ENCODE measurements at places on chromosomes 6 and 20.

DNA sequence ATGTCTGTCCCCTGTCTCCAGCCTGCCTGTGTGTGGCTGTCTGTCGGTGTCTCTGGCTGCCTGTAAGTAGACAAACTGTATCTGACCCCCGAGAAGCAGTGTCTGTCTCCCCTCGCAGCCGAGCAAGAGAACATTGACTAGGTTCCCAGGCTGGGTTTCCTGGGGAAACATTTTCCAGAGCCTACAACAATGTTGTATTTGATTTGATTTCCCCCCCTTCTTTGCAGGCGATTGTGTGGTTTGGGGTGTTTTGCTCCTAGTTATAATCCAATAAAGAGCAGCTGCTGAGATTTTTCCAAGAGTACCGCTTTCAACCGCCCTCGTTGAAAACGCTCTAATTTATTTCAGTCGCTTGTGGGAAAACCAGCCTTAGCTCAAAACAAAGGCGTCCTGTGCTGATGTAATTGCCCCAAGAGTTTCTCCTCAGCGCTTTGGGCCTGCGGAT lies 92.6 kb downstream of the CDC5L start:
- DNase-seq = no peak

DNA sequence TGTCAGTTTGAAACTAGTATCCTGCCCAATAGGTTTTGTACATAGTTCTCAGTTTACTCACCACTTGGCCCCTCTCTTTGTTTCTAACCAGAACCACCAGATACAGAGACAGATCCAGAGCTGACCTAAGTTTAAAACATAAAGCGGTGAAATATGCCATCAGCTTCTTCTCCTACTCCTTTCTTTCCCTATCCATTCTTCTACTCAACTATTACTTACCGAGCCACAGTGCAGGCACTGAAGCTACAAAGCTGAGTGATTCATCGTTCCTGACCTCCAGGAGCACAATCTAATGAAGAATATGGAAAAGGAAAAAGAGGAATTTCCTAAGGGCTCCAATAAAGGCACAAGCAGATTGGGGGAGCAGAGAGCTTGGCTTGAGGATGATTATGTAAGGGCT lies 286.0 kb downstream of the FOXC1 start:
- DNase-seq = no peak

- DNase-seq = no peak
Measured at GRCh38 chr20:39873286-39873685, 815.8 kb downstream of the MAFB start.

- DNase-seq = no peak
Measured at GRCh38 chr20:20489648-20490341, 121.9 kb downstream of the INSM1 start.

DNA sequence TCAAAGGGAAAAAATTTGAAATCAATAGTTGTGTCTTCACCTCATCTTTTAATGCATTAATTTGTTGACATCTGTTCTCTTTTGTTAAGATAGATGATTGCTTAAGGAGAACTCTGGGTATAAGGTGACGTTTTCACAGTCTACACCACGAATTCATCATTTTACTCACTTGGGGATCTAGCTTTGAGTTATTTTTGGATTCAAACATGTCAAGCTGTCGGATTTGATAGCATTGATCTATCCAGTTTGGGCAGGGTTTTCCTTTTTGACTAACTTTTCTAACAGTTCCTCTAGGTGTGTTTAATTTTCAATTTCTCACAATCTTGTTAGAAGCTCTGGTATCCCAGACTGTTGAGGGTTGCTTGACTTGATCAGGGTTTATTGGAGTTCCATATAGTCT lies 49.6 kb downstream of the HECA start:
- DNase-seq = no peak

- no peak for DNase-seq
Measured at GRCh38 chr6:168171673-168172353, 92.8 kb upstream of the FRMD1 start.

DNA sequence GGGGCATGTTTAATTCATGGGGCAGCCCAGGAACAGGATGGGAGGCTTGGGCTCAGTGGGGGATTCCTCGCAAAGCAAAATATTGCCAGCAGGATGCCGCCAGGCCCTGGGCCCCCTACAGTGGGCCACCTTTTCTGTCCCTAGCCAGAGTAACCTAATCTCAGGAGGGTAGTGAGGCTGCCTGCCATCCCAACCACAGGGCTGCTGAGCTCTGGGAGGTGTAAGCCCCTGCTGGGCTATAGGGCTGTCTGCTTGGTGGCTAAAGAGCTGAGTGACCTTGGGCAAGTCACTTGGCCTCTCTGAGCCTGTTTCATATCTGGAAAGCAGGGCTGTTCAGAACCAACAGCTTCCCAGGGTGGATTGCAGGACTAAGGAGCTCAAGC lies 35.7 kb upstream of the CDH22 start:
- DNase-seq = no peak

DNA sequence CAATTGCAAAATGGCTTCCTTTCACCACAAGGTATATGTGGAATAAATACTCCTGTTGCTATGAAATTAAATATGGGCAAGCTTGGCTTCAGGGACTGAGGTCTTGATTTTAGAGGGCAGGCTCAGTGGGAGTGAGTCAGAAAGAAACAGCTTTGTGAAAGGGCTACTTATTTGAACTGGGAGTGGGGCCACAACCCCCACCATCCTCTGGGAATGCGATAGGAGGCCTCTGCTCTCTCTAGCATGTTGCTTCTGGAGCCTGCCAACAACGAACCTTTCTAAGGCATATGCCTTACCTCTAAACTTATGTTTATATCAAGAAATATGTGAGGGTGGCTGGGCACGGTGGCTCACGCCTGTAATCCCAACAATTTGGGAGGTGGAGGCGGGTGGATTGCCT lies 149.7 kb downstream of the LRRC1 start:
- DNase-seq = no peak

DNA sequence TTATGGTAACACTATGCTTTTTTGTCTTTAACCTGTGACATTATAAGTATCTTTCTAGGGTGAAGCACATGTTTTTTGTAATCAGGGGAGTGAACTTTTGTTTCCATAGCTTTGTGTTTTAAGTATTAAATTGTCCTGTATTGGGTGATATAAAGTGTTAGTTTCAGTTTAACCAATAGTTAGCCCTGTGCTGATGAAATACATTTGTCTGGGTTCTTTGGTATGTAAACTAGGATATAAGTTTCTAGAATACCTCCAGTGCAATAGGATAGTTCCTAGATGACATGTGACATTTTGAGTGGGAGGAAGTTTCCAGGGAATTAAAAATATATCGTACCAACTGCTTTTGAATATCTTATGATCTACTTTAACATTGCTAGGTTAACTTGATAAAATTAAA lies 611.0 kb upstream of the MARCKS start:
- no peak for DNase-seq

- no peak for DNase-seq
Measured at GRCh38 chr6:65161661-65162060, 545.4 kb downstream of the EYS start.

DNA sequence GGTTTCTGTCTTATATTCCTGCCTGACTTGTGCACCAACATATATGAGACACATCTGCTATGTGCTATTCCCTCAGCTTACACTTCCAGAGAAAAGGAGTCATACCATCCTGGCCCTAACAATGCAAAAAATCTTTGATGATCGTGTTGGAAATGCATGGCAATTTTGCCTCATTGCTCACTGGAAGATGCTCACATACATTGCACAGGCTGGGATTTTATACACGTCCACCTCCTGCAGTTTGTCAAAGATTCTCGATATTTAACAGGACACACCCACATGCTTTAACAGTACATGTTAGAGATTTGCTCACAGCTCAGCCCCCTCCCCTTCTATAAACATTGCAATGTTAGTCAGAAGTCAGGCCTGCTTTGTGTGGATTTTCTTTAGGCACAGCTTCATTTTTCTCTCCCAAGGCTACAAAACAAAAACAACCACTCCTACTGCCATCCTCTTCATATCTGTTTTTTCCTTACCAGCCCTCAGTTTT lies 66.1 kb downstream of the ADGB start:
- DNase-seq = no peak

DNA sequence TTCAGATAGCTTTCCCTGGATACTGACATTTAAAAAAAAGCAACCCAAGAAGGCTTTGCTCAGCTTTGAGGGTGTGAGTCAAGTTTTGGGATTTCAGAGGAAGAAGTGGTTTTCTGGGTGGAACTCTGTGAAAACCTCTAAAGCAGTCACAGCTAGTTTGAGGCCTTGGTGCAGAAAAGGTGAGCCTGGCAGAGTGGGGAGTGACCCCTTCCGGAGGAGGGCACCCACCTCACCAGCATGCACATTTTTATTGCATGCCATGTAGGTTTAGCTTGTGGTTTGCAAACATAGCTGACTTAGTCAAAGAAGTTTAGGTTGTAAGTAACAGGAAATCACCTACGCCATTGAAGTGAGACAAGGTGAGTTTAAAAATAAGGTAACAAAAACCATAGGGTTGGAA lies 146.8 kb upstream of the PMEPA1 start:
- DNase-seq = no peak

- DNase-seq = no peak
Measured at GRCh38 chr6:99563056-99563723, 5.3 kb downstream of the CCNC start.

- no peak for DNase-seq
Measured at GRCh38 chr6:101490857-101491256, 97.3 kb downstream of the GRIK2 start.

- no peak for DNase-seq
Measured at GRCh38 chr6:169579407-169580111, 122.3 kb downstream of the WDR27 start.

DNA sequence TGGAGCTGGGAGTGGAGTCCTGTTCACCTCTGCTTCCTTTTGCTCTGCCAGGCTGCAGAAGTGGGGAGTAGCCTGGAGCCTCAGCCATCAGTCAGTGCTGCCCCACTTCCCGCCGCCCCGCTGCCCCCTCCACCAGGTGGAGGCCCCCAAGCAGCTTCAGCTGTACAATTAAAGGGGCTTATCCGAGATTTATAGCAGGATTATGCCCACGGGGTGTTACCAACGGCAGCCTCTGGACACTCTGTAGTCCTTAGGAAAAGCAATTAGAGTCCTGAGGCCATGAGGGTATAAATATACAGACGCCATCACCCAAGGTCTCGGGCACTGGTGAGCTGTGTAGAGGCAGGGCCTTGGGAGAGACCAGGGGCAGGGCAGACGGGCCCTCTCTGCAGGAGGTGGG lies 55.4 kb downstream of the GRM4 start:
- no peak for DNase-seq

GRCh38 chr6:70412252-70413113 lies 825 bp upstream of the FAM135A start:
- DNase-seq = no peak

GRCh38 chr6:89352278-89353117 lies at the start of gene UBE2J1:
Gene UBE2J1 (minus strand): TSS chr6:89352722. CDS start chr6:89352569, 153 bp downstream.
- peak; percentile 48 for DNase-seq

DNA sequence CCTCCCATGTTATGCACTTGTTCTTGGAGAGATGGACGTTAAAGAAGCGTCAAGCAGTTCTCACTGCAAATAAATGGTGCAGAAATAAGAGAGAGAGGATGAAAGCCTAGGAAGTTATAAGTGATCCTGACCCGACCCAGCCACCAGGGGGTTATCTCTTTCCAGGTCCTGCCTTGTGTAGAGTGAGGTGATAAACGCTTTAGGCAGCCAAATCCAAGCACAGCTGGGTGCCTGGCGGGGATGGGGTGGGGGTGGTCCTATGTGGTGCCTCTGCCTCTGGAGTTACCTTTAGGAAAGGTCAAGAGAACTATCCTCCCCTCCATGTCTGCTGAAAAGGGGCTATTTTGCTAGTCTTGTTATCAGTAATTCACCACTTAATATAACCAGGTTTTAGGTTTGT lies 9.2 kb upstream of the TFAP2A start:
- DNase-seq = no peak

DNA sequence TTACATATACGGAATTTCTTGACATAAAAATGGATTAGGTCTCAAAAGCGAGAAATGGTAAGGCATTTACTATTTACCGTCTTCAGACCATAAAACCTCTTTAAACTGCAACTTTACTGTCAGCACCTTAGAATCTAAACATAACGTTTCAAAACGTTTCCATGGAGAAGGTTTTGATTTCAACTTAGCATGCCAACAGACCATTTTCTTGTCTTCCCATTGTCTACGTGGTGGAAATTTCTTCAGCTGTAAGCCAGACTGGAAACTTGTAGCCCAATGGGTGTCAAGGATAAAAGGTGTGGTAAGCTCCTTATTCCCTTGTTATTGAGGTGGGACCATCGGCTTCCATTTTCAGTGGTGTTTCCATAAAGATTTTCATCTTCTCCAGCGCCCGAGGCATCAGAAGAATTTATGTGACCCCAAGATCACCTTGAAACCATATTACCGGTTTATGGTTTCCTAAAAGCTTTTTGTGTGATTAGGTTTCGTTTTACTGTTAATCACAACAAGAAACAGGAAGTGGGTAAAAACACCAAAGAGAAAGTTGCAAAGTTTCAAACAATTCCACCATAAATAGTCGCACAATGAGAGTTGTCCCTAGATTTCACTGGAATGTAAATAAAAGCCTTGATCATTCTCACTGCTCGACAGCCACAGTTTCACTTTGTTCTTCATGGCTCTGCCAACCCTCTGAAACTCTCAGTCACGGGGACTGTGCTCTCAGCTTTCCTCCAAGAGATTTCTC lies 63.0 kb upstream of the CD2AP start:
- DNase-seq = no peak

GRCh38 chr6:124026694-124027093 lies 223.0 kb downstream of the NKAIN2 start:
- no peak for DNase-seq

All from stimulated activated CD8-positive, alpha-beta memory T cell treated with anti-CD3 and anti-CD28 coated beads, Interleukin-15, amount 100 ng/mL, for 24 hours (primary cell).